ENCODE measurements at places on chromosomes 12 and 14.

DNA sequence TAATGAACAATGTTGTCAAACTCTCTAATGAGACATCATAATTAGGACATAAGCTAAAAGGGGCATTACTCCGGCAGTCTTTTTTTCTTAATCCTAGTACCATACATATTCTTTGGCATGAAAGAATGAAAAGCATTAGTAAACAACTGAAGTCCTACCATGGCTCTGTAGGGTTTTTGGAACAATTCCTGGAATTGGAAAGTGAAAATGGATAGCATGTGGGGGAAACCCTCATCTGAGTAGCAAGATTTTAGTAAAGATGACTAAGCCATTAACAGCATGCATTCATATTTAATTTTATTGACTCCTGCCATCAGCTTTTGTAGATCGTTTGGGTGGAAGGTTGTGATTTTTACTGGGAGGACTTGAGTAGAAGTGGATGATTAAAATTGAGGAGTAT lies 216.2 kb upstream of the PDZRN4 start:
- DNase-seq, result no peak

- no peak for DNase-seq
Observed at GRCh38 chr14:101456246-101457175, 104.8 kb upstream of the DIO3 start.

- DNase-seq, result no peak
Observed at GRCh38 chr14:78709795-78710557, 539.8 kb downstream of the NRXN3 start.

- DNase-seq, result no peak
Observed at GRCh38 chr12:106044773-106045172, 94.0 kb downstream of the NUAK1 start.
